ENCODE measurements at places on chromosomes 7 and 10. TPM values are rescaled to one million over a fixed set of nuclear protein-coding genes. Genes with fewer than 3 reads are reported as not detected.

Gene WAPL
- total RNA-seq, result 30.6 TPM

GRCh38 chr10:10617686-10618085, 400.0 kb upstream of the CELF2 start:
- peak; percentile 78 for DNase-seq

GRCh38 chr7:24591152-24591551, 17.9 kb downstream of the PALS2 start:
- no peak for DNase-seq

DNA sequence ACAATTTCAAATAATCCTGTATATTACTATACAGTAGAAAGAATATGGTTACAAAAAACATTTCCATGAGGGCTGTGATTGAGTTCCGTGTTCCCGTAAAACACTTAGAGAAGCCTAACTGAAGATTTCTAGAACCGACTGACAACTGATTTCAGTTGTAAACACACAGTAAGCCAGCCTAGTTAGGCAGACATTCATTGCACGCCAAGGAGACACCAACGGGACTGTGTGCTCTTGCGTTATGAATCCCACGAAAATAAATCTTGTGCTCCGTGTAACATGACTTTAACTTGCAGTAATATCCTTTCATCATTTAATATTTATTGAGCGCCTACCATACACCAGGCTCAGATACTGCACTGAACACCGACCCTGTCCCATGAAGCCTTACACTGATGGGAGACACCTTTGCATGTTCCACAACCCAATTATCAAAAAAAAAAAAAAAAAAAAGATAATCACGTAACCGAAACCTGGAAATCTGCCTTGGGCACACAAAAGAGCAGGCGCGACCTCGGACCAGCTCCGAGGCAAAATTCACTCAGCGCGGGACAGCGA, 420 bp upstream of the KLHL7 start:
- DNase-seq, result no peak

GRCh38 chr7:2037301-2037807, 195.4 kb downstream of the MAD1L1 start:
- no peak for DNase-seq

DNA sequence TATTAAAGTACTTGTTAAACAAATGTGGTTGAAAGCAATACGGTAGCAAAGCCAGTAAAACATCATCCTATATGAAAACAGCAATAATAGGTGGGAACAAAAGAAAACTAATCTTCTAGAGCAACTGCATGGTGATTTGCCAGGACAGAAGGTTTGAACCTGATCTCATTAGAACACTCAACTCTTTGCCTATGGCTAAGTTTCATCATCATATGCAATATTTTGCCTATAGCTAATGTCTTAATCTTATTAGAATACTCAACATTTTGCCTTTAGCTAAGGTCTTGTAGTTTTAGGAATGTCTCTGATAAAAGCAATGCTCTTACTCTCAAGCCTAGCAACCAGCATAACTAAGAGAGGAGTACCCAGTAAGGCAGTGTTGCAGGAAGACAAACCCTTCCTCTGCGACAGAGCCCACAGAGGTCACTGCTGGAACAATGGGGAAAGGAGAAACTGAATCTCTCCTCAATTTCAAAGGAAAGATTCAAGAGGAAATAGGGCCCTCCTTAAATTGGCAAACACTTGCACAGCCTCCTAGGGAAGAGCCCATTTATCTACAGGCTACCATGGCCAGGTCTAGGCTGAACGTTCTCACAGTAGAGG, 38.3 kb downstream of the CADPS2 start:
- DNase-seq, result no peak

Gene LOXL4
- total RNA-seq, result 3.3 TPM

DNA sequence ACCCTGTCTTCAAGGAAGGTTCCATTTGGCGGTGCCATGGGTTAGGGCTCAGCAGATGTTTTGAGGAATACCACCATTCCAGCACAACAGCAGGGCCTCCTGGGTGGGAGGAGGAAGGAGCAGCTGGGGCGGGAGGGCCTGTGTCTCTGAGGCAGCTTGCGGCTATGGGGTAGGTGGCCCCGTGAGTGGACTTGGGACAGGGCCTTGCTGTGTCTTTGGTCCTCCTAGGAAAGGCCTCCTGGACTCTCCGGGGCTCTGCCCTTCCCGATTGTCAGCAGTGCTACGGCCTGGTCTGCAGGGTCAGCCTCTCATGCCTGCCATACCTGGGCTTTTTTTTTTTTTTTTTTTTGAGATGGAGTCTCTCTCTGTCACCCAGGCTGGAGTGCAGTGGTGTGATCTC, 96.7 kb downstream of the PAXIP1 start:
- no peak for DNase-seq

DNA sequence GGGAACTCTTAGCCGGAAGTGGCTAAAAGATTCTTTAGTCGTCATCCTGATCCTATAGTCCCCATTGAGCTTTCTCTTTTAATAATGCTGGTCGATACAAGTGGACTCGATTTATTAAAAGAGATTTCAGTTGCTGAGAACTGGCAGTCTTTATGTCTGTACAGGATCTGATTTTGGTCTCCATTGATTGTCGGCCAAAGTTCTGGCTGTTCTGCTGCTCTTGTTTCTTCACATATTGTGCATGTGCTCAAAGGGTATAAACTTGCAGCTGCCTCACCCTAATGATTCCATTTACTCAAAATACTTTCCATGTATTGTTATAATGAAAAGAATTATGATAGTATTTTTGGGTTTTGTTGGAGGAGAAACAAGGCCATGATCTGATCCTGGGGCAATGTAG, 100.7 kb upstream of the CTTNBP2 start:
- DNase-seq, result no peak

DNA sequence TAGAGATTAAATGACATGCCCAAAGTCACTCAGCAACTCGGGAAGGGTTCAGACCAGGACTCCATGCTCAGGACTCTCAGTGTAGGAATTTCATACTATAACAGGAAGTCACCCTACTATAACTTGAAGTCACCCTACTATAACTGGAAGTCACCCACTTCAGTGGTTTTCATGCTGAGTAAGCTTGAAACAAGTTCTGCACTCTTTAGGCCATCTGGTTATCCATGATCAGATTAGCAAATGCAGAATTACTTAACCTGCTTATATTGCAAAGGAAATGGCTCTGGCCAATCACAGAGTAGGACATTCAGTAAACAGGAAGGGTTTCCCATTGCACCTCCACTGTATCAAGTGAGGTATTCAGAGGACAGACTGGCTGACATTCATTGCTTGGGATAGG, 1240.4 kb downstream of the GATA3 start:
- DNase-seq, result no peak

DNA sequence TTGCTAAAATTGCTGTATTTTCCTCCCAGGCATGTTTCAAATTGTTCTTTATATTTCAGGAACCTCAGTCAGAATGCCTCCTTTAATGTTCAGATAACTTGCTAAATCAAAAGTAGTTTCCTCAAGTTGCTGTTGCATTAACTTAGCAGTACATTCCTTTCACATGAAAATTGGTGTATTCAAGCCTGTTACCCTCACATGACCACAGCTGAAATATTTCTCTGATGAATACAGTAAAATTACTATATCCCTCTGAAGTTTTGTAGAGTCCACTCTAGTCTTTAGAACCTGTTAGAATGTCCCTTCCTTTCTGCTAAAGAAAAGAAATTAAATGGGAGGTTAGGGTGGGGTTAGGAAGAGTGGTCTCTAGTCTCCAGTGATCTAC, 24.5 kb upstream of the C1GALT1 start:
- DNase-seq, result no peak

DNA sequence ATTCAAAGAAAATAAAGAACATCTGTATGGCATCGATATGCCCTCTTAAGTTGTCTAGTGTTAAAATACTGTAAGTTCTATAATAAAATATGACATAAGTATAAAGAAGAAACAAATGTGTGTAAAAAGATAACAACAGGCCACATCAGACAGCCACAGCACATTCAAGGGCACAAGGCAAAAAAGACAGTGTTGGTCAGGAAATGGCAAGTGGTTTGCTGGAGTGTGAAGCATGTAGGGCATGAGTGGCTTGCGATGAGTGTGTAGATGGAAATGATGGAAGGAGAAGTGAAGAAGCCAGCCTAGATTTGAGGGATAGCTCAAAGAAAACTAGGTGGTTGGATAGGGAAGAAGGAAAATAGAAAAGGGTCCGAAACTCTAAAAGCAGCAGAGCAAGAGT, 341.6 kb downstream of the CRPPA start:
- no peak for DNase-seq

Gene ZNF804B
- total RNA-seq, result not detected

DNA sequence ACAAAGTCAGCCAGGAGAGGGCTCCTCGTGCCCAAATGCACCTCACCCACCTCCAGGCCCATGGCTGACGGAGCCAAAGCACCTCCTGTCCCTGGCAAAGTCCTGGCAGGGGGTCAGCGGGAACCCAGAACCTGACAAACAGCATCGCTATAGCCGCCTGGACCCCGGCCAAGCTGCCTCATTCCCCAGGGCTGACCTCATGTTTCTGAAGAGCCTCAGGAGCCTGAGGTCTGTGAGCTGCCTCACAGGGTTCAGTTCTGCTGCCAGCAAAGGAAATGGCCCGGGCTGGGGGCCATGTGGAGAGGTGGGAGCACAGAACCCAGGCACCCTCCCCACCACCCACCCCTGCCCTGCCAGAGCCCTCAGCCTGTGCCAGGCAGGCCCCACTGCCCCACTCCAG, 4.2 kb upstream of the NANOS1 start:
- peak; percentile 80 for DNase-seq

DNA sequence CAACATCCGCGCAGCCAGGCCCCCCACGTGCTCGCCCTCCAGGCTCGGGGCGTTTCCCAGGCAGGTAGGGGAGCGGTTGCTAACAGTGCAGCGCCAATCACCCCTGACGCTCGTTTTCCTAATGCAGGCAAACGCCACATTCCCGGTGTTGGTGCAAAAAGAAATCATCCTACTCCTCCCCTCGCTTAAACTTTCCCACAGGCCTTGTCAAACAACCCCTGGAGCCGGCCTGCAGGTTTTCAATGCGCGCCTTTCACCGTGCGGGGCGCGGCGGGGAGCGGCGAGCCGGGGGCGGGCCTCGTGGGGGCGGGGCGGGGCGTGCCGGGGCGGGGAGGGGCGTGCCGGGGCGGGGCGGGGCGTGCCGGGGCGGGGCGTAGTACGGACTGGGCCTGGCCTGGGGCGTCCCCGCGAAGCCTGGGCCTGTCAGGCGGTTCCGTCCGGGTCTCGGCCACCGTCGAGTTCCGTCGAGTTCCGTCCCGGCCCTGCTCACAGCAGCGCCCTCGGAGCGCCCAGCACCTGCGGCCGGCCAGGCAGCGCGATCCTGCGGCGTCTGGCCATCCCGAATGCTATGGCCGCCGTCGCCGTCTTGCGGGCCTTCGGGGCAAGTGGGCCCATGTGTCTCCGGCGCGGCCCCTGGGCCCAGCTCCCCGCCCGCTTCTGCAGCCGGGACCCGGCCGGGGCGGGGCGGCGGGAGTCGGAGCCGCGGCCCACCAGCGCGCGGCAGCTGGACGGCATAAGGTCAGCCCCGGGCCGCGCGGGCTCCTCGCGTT, at the start of gene ECHDC3:
Gene ECHDC3, plus strand, starts transcription at position 374 of the 770 bp plus-strand sequence. Its CDS starts 195 bp downstream, at position 569.
- DNase-seq, result peak; percentile 74

GRCh38 chr7:22438994-22439393, 61.0 kb downstream of the STEAP1B start:
- no peak for DNase-seq

Gene C10orf143
- 3.0 TPM for total RNA-seq

- DNase-seq, result no peak
Observed at GRCh38 chr7:107404740-107405537, 64.9 kb upstream of the GPR22 start.

DNA sequence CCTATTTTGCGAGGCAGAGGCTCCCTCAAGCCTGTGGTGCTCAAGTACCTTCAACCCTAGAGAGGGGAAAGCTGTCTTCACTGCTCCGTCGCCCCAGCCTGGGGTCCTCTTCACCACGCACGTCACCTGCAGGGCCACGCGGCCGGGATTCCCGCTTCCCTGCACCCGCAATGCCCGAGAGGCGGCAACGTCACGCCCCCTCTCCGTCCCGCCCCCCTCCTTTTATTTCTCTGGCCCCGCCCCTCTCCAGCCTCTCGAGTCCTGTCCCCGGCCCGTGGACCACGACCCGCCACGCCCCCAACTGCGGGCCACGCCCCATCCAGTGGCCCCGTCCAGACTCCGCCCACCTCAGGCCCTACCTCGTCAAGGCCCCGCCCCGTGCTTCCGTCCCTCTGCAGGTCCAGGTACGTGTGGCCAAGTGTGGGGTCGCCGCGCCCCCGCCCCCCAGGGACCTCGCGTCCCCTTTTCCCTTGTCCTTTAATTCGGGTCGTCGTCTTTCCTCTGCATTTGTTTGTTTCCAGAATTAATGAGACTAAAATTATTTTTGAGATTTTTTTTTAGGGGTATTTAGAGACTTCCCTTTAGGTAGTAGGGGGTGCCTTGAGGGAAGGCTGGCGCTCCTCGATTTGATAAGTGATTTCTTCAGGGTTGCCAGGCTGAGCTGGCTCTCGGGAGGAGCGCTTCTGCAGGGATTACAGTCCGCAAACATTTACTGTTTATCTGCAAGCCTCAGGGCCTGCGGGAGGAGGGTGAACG, 69.8 kb upstream of the BAIAP2L1 start:
- DNase-seq, result peak; percentile 3

- no peak for DNase-seq
Observed at GRCh38 chr7:171912-172515, 20.4 kb upstream of the FAM20C start.

Gene OR9A2
- total RNA-seq, result 0.82 TPM

GRCh38 chr7:96183163-96183670, 138.7 kb downstream of the SLC25A13 start:
- DNase-seq, result no peak

GRCh38 chr7:141158561-141158960, 84.7 kb downstream of the TMEM178B start:
- peak; percentile 42 for DNase-seq

Gene ALOX5
- 21.5 TPM for total RNA-seq

Gene SEMA4G
- total RNA-seq, result 3.0 TPM

GRCh38 chr7:65979583-65980477, 2.2 kb downstream of the GUSB start:
- no peak for DNase-seq

GRCh38 chr7:127884066-127884559, 147.1 kb downstream of the LRRC4 start:
- DNase-seq, result no peak

DNA sequence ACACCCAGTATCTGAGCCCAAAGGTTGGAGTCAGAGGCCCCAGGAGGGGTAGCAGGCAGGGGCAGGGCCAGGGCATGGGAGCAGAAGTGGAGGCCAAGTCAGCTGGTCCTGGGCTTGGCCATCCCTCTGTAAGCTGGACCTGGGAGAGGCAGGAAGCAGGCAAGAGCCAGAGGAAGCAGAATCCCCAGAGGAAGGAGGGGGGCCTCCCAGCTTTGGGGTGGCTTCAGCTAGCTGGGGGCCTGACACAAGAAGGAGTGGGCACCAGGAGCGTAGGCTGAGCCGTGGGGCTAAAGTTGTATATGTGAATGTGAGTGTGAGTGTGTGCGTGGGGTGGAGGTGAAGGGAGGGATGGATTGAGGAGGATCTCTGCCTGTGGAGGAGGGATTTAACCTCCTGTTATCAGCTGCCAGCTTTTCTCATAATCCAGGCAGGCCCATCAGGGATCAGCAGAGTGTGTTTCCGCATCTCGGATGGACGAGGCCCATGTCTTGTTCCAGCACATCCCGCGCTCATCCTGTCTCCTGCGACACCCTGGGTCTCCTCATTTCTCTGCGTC, 54.0 kb downstream of the NEURL1 start:
- no peak for DNase-seq

- no peak for DNase-seq
Observed at GRCh38 chr10:104937567-104937966, 296.5 kb downstream of the SORCS3 start.

- no peak for DNase-seq
Observed at GRCh38 chr10:97494863-97495506, 3.2 kb downstream of the MMS19 start.

Data from lung (tissue), 17 donors.